ENCODE measurements at places on chromosomes 6 and 20.

DNA sequence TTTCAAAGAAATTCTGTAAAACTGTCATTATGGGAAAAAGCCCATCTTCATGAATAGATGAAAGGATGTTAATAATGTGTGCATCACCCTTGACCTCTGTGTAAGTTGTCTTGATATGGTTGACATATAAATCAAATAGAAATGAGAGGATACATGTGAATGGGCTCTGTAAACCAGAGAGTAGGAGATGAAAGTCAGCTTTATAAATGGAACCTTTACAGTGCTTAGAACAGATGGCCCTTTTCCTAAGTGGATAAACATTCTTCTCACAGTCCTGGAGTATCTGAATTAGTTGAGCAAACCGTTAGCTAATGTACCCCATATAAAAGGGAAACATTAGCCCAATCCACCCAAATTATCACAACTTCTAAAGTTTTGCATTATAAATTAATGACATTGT, 57.5 kb downstream of the MYLK4 start:
- DNase-seq: no peak

DNA sequence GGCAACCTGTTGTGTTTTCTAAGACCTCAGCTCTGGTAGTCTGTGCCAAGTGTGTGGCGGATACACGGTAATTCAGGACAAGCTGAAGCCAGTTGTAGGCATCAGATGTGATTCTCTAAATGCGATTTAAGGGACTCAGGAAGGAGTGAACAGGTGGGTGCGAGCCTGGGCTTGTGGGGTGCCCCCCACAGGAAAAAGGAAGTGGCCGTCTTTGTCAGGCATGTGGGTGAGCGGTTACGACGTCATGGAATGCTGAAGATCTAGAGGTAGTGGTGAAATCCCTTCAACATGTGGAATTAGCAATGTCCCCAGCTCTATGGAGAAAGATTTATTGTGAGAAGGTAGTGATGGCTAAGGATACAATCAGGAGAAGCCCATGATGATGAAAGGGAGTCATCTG, 95.1 kb upstream of the EXOC2 start:
- no peak for DNase-seq

- peak; percentile 79 for DNase-seq
Observed at GRCh38 chr6:44471271-44471981, 83.9 kb downstream of the CDC5L start.

- DNase-seq: no peak
Observed at GRCh38 chr20:62622877-62623487, 19.3 kb upstream of the SLCO4A1 start.

DNA sequence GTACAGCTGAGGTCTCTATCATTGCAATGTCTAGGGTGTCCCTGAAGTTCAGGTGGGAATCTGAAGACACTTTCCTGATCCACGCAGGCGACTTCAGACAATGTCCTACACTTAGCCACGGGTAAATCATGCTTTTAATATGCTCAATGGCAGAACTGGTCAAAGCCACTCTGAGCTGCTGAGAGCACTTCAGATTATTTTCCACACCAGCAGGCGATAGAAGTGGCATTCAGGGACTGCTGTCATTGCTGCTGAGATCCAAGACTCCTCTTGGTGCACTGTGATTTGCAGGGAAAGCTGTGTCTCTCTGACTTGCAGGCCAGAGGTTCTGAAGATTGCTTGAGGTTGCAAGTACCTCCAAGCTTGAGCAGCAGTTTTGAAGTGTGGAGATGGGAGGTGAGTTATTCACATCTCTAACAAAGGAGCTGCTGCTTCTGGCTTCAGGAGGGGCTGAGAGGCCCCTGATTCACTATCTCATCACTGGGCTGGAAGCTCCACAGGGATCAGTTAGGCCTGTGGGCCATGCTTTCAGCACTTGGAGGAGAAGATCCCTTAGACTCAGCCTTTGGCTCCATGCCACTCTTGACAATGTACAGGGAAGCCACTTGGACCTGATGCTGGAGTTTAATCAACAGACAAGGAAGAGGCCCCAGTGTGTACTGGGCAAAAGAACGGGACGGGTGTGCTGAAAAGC, 2.9 kb upstream of the SSTR4 start:
- DNase-seq: no peak

GRCh38 chr20:57970856-57971255, 257.6 kb downstream of the ANKRD60 start:
- DNase-seq: no peak

DNA sequence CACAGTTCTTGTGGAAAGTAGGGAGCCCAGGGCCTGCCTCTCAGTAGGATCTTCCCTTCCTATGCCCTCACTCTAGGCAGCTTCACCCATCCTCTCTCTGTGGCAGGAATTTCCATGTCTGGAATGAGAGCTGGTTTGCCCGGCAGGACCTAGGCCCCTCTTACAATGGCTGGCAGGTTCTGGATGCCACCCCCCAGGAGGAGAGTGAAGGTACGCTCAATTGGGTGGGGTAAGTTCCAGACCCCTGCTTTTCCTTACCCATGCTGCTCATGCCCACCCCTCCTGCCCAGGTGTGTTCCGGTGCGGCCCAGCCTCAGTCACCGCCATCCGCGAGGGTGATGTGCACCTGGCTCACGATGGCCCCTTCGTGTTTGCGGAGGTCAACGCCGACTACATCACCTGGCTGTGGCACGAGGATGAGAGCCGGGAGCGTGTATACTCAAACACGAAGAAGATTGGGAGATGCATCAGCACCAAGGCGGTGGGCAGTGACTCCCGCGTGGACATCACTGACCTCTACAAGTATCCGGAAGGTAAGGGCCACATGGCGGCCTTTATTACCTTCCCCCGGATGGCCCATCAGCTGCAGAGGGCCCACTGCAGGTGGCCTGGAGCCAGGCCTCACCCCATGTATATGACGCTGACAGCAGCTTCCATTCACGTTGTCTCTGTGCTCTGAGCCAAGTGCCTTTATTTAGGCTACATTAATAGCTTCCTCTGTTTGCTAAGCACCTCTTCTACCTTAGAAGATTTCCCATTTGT, 22.8 kb downstream of the TGM6 start:
- DNase-seq: no peak

DNA sequence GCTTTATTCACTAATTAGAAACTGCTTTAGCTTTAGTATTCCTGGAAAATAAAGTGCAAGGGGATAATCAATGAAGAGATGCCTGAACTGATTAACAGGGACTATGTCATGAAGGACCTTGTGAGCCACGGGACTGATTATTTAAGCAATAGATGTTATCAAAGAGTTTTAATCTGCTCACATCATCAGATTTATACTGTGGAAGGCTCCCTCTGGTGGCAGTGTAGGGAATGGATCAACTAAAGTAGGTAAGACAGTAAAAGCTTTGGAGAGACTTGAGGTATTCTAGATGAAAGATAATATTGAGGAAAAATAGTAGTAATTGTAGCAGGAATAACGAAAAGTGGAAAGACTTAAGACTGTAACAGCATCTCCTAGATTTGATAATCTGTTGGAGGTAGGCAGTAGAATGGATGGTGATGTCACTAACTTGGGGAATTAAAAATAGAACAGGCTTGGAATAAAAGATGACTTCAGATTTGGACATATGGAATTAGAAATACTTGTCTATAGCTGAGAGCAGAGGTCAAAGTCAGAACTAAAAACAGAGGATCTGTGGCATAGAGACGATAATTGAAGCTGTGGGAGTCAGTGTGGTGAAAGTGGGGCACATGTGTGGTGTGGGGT, 80.3 kb upstream of the HTR1E start:
- no peak for DNase-seq

DNA sequence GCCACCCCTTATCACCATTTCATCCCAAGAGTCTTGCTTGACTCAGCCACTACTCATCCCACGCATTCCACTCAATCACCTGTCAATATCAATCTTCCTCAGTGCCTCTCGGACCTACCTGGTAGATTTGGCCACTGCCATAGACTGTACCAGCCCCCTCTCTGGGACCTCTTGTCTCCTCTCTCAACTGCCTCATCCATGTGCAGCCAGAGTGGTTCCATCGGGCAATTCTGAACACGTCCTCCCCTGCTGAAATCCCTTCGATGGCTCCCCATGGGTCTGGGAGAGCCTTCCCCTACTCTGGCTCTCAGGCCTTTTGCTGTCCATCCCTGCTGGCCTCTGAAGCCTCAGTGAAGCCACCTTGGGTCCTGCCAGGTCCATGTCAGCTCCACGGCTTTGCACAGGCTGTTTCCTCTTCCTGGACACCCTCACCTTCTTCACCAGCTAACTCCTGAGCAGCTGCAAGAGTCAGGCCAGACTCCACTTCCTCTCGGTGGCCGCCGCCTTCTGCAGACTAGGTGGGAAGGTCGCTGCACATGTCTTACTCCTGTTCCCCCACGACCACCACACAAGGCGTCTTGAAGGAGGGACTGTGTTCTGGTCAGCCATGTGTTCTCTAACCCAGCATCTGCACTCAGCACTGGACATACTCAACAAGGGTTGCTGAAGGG, 120.4 kb downstream of the TOX2 start:
- no peak for DNase-seq

- DNase-seq: no peak
Observed at GRCh38 chr6:150230164-150230561, 87.3 kb downstream of the PPP1R14C start.

- DNase-seq: no peak
Observed at GRCh38 chr6:149170564-149171452, 146.7 kb upstream of the TAB2 start.

- DNase-seq: no peak
Observed at GRCh38 chr6:125157280-125157679, 3.7 kb downstream of the TPD52L1 start.

DNA sequence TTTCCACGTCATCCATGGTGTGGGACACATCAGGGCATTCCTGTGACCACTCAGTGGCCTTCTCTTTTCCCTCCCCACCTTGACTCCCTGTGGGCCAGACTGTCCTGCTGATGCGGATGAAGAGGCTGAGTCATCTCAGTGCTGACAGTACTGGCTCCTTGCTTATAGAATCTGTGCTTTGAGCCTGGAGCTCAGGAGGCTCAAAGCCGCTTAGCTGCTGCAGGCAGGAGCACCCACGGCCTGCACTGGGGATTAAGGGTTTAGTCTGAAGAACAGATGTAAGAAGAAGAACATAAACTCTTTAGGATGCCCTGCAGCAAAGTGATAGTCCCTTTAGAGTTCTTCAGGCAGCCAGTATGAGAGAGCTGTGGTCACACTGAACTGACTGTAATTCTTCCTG, 642.0 kb upstream of the CHD6 start:
- DNase-seq: no peak

DNA sequence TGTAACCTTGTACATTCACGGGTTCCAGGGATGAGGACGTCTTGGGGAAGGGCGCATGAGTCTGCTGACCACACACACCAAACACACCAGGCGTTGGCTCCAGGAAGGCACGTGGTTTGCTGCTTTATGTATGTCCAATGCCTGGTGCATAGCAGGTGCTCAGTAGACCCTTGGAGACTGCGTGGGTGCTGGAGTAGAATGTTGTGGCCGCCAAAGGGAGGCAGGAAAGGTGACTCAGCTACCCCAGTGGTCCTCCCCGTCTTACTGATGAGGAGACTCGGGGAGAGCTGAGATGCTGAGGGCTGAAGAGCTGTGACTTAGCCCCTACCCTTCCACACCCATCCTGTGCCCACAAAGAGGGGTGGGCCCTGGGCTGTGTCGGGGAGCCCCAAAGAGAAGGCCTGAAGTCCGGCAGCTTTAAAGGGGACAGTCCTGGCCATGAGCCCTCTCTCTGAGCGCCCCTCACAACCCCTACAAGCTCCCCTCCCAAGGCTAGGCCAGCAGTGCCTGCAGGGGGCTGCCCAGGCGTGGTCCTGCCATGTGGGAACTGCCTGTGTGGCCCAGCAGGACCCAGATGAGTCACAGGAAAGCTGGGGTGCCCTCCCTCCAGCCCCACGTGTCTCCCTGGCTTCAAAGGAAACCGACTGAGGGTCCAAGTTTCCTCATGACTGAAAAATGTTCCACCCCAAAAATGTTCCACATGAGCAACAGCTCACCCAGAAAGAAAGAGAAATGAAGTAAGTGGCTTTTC, 28.0 kb upstream of the PTGIS start:
- no peak for DNase-seq

- DNase-seq: peak; percentile 40
Observed at GRCh38 chr20:47150403-47151152, 205.9 kb downstream of the ZMYND8 start.

GRCh38 chr6:115899730-115900282, 160.9 kb downstream of the FRK start:
- no peak for DNase-seq

Data from liver (tissue), 10 donors.